Cardiac septum (tissue), 1 donor: ENCODE measurements at places on chromosomes 6 and 20. TPM values are rescaled to one million over a fixed set of nuclear protein-coding genes. Genes with fewer than 3 reads are reported as not detected.

GRCh38 chr6:82068721-82069120, 178.8 kb downstream of the IBTK start:
- DNase-seq: no peak

GRCh38 chr6:67431076-67431475, 1204.0 kb upstream of the ADGRB3 start:
- no peak for DNase-seq

Gene GSTA3
- not detected for total RNA-seq

Gene FAXC
- total RNA-seq: 0.57 TPM

Gene IMPG1
- total RNA-seq: not detected
